ENCODE measurements at places on chromosomes 7 and 10. TPM values are rescaled to one million over a fixed set of nuclear protein-coding genes. Genes with fewer than 3 reads are reported as not detected.
A peak's percentile ranks its signal among the peaks of the same experiment; 100 is the strongest.

DNA sequence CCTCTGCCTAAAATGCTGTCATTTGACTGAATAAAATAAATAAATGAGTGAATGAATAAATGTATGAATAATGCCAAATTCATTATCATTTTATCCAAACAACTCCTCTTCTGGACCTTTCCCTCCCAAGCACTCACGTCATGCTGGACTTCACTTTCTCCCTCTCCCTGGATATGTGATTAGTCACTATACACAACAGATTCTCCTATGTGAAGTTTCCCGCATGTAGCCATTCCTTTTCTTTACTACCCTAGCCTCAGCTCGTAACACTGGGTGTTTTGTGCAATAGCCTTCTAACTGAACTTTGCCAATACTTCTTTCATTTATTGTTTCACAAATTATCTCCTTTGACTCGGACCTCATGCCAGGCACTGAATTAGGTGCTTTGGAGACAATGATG, 87.6 kb upstream of the IL6 start:
- peaks cover 5% of the 10 kb centered on the region for H3K36me3 ChIP-seq
- H3K27me3 ChIP-seq: no peaks in the 10 kb centered on the region
- H3K27ac ChIP-seq: no peak overlapping the region
- H3K4me1 ChIP-seq: no peaks in the 10 kb centered on the region

- peaks cover 49% of the 10 kb centered on the region for H3K27me3 ChIP-seq
- DNase-seq: no peak
- no peak overlapping the region for H3K27ac ChIP-seq
- peak overlapping the region; percentile 86 for H3K4me3 ChIP-seq
- H3K4me1 ChIP-seq: peaks cover 19% of the 10 kb centered on the region
- H3K36me3 ChIP-seq: peaks cover 7% of the 10 kb centered on the region
Measured at GRCh38 chr7:143363016-143363937, 764 bp upstream of the FAM131B start.

The MINDY4 gene
- 9.2 TPM for total RNA-seq

DNA sequence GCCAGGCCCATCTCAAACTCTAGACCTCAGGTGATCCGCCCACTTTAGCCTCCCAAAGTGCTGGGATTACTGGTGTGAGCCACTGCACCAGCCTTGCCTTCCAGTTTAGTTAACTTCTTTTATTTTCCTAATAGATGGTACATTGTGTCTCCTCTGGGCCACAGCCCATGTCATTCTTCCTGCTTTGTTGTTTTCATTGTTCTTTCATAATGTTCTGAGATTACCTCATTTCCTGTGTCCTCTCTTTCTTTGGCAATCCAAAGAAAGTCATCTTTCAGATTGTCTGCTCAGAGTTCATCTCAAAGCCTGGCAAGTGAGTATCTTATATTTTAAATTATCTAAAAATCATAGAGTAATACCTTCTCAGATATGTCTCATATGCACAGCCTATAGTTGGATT, at the start of gene OLAH:
OLAH (plus strand) TSS at position 270 of the 400 bp plus-strand sequence. CDS start 3,346 bp downstream, outside the sequence.
- no peak within 1 kb of the TSS for H3K27ac ChIP-seq
- H3K4me3 ChIP-seq: no peak within 1 kb of the TSS
- peaks cover 4% of the 10 kb centered on the region for H3K4me1 ChIP-seq
- no peak for DNase-seq
- H3K36me3 ChIP-seq: peaks cover 3% of the 10 kb centered on the region

The TRIL gene
- total RNA-seq: 61.5 TPM

The CDH23 gene
- 2.0 TPM for total RNA-seq

DNA sequence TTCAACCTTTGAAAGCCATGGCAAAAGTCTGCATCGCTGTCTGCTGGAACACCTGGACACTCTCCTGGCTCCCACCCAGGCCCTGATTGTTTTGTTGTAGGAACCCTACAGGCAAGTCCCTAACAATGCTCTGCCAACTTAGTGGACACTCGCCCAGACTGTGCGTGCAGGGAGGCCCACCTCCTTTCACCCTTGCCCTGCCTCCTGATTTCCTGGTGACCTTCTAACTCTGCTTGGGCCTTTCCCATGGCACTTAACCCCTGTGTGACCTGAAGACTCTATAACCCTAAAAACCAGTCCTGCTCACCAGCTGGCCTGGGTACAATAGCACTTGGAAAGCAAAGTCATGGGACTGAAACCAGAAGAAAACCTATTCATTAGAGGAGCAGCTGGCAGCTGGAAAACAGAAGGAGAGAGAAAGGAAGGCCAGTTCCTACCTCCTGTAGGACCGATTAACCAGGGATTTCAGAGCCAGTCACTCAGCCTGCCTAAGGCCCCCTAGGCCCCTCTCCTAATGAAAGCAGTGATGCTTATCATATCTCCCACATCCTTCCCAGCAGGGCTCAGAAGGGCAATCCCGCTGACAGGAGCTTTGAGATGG, 82.7 kb upstream of the KMT2E start:
- peaks cover 61% of the 10 kb centered on the region for H3K4me1 ChIP-seq
- H3K27me3 ChIP-seq: no peaks in the 10 kb centered on the region
- H3K27ac ChIP-seq: peak overlapping the region; percentile 36
- H3K4me3 ChIP-seq: no peak overlapping the region

- no peaks in the 10 kb centered on the region for H3K27me3 ChIP-seq
- H3K4me1 ChIP-seq: no peaks in the 10 kb centered on the region
- DNase-seq: no peak
- no peak overlapping the region for H3K27ac ChIP-seq
- no peak overlapping the region for H3K4me3 ChIP-seq
Measured at GRCh38 chr7:94031865-94032264, 27.7 kb upstream of the BET1 start.

The FOXI2 gene
- not detected for total RNA-seq

- DNase-seq: no peak
- no peaks in the 10 kb centered on the region for H3K36me3 ChIP-seq
- H3K4me3 ChIP-seq: no peak overlapping the region
- H3K4me1 ChIP-seq: peaks cover 15% of the 10 kb centered on the region
Measured at GRCh38 chr7:158399762-158400161, 187.9 kb downstream of the PTPRN2 start.

DNA sequence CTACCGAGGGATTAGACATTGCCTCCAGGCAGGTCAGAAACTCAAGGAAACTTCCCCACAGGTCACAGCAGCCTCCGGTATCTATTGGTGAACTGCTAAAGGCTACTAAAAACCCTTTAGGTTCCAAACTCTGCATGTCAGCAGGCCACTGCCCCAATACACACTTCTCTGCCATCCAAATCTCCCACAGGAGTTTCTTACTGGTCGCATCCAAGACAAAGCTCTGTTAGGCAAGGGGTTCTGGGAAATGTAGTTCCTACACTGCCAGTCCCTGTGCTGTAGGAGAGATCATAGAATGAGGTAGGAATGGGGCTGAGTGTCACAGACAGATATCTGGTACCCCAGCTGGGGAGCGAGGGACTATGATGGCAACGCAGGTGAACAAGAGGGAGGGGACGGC, 757.0 kb upstream of the C7orf33 start:
- no peak overlapping the region for H3K4me3 ChIP-seq
- no peak overlapping the region for H3K27ac ChIP-seq
- H3K27me3 ChIP-seq: no peaks in the 10 kb centered on the region
- H3K4me1 ChIP-seq: peaks cover 8% of the 10 kb centered on the region
- peak; percentile 1 for DNase-seq

DNA sequence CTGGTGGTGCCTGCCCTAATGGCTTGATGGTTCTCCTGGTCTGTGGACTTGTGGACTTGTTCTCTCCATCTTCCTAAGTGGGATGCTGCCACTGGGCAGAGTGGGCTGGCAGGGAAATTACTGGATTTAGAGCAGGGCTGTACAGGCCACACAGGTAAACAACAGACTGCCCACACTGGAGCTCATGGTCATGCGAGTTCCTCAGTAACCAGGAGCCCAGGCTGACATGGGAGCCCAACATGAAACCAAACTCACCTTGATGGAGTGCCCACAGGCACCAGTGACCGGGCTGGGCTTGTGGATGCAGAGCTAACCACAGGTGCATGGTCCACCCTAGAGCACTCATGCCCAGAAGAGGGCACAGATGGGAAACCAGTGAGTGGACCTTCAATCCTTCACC, 116.7 kb downstream of the SLIT1 start:
- no peak for DNase-seq
- H3K27me3 ChIP-seq: peaks cover 18% of the 10 kb centered on the region
- peaks cover 4% of the 10 kb centered on the region for H3K4me1 ChIP-seq
- H3K36me3 ChIP-seq: peaks cover 3% of the 10 kb centered on the region

GRCh38 chr10:35462491-35462934, 126.2 kb downstream of the CCNY start:
- no peaks in the 10 kb centered on the region for H3K36me3 ChIP-seq
- H3K27ac ChIP-seq: no peak overlapping the region
- no peaks in the 10 kb centered on the region for H3K27me3 ChIP-seq
- H3K4me3 ChIP-seq: no peak overlapping the region
- DNase-seq: no peak
- H3K4me1 ChIP-seq: peaks cover 17% of the 10 kb centered on the region

The FBXL15 gene
- total RNA-seq: 24.8 TPM

The GIMAP7 gene
- total RNA-seq: not detected

GRCh38 chr10:94046098-94046497, 52.4 kb downstream of the PLCE1 start:
- no peak for DNase-seq
- H3K4me1 ChIP-seq: peaks cover 3% of the 10 kb centered on the region
- peak overlapping the region; percentile 53 for H3K27ac ChIP-seq
- H3K4me3 ChIP-seq: no peak overlapping the region
- no peaks in the 10 kb centered on the region for H3K27me3 ChIP-seq

DNA sequence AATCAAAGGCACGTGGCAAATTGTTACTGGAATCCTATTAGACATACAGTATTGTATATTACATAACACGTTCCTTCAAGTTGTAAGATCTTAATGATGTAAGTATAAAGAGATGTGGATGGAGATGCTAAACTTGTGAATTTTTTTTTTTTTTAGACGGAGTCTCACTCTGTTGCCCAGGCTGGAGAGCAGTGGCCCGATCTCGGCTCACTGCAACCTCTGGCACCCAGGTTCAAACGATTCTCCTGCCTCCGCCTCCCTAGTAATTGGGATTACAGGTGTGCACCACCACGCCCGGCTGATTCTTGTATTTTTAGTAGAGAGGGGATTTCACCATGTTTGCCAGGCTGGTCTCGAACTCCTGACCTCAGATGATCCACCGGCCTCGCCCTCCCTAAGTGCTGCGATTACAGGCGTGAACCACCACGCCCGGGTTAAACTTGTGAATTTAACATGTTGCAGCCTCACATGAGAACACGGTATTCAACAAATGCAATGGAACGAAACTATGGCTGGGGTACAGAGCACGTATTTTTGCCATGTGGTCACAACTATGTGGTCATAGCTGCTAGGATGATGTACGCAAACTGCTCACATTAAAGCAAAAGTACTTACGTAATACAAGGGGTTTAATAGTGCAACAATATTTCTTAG, 818 bp upstream of the SUPV3L1 start:
- no peak for DNase-seq
- peaks cover 22% of the 10 kb centered on the region for H3K4me1 ChIP-seq
- H3K36me3 ChIP-seq: no peaks in the 10 kb centered on the region

GRCh38 chr10:95437669-95438068, 123.5 kb downstream of the SORBS1 start:
- no peak for DNase-seq
- no peaks in the 10 kb centered on the region for H3K36me3 ChIP-seq
- no peaks in the 10 kb centered on the region for H3K27me3 ChIP-seq
- no peak overlapping the region for H3K27ac ChIP-seq
- peaks cover 22% of the 10 kb centered on the region for H3K4me1 ChIP-seq

DNA sequence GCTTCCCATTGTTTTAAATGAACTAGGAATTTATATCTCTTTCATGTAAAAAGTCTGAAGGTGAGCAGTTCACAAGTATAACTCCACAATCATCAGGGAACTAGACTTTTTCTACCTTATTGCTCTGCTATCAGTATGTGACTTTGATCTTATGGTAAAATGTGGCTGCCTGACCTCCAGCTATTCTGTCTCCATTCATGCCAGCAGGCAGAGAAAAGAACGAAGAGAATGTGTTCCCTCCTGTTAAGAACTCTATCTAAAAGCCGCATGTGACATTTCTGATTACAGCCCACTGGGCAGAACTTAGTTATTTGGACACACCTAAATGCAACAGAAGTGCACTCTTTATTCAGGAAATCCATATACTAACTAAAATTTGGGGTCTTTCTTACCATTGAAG, 102.8 kb upstream of the MBL2 start:
- H3K36me3 ChIP-seq: peaks cover 2% of the 10 kb centered on the region
- H3K4me3 ChIP-seq: no peak overlapping the region
- no peak overlapping the region for H3K27ac ChIP-seq
- no peak for DNase-seq

DNA sequence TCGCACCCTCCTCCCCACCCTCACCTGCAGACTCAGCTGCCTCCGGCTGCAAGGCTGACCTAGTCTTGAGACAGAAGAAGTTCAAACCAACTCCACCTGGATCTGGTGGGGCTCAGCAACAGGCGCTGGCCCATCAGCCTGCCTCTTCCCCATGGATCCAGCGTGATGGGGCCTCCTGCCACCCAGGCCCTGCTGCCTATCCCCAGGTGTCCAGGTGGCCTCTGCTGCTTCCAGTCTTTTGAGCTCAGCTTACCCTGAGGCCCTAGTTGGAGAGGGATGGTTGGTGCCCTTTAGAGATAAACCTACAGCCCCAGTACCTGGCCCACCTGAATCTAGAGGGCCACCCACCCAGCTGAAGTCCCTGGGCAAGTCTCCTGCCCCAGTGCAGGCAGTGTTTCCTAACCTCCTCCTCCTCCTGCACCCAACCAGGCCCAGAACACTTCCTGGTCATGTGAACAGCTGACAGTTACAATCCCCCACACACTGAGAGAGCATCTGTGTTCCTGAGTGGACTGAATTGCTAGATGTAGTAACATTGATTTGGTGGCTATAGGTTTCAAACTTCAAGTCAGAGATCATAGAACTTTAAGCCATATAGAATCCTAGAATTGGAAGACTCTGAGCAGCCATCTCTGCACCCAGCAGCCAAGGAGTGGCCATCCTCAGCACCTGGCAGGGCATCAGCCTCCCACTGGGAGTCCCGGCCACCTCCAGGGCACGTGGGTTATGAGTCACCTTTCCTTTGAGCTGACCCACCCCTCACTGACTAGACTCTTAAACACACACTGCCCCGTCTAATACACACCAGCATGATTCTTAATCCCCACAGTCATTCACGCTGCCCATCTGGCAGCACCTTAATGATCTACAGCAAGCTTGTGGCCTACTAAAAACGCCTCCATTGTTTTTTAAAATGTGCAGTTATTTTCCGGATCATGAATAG, 51.9 kb downstream of the ALOX5 start:
- no peaks in the 10 kb centered on the region for H3K4me1 ChIP-seq
- H3K27ac ChIP-seq: peak overlapping the region; percentile 82
- DNase-seq: no peak
- no peak overlapping the region for H3K4me3 ChIP-seq
- H3K27me3 ChIP-seq: no peaks in the 10 kb centered on the region
- no peaks in the 10 kb centered on the region for H3K36me3 ChIP-seq

The MNX1 gene
- 0.34 TPM for total RNA-seq

GRCh38 chr7:74087791-74088453, 4.3 kb downstream of the LIMK1 start:
- H3K4me3 ChIP-seq: no peak overlapping the region
- no peak overlapping the region for H3K27ac ChIP-seq
- DNase-seq: no peak
- H3K27me3 ChIP-seq: no peaks in the 10 kb centered on the region
- peaks cover 30% of the 10 kb centered on the region for H3K4me1 ChIP-seq

The LIPK gene
- total RNA-seq: not detected

Measured in neural crest cell (in vitro differentiated cells).